Stimulated activated CD4-positive, alpha-beta T cell treated with anti-CD3 and anti-CD28 coated beads, Interleukin-1b, Interleukin-23, amount 100 ng/mL, for 1 hour (primary cell): ENCODE measurements at places on chromosomes 2 and 18.

GRCh38 chr18:79588636-79589481, 90.7 kb upstream of the CTDP1 start:
- DNase-seq, result no peak

GRCh38 chr18:21894619-21895367, 154.2 kb downstream of the MIB1 start:
- no peak for DNase-seq

DNA sequence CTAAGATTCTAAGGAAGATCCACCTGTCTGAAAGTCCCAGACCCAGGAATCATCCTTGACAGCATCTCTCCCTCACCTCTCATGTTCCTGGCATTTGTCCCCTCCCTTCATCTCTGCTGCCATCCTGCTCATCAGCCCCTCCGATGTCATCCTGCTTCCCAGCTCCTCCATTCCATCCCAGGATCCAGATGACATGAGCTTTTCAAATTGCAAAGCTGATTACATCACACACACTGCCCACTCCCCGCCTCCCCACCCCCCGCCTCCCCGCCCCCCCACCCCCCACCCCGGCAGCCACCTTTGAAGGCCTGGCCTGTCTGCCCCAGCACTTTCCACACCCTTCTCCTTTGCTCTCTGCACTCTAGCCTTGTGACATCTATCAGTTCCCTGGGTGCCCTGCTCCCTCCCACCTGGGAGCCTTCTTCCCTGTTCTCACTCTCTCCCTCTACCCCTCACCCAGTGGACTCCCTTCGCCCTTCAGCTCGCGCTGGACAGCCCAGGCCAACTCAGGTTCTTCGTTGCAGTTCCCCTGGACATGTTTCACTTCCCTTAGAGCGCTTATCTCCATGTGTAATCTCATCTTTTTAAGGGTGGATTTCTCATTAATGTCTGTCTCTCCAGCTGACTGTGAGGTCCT, 61.6 kb downstream of the DNMT3A start:
- DNase-seq, result no peak

DNA sequence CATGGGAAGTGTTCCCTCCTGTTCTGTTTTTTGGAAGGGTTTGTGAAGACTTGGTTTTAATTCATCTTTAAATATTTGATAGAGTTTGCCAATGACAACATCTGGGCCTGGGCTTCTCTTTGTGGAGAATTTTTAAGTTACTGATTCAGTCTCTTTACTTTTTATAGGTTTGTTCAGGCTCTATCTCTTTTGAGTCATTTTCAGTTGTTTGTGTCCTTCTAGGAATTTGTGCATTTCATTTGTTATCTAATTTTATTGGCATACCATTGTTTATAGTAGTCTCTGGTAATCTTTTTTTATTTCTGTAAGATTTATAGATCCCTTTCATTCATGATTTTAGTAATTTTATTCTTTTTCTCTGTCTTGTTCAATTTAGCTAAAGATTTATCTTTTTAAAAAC, 14.6 kb downstream of the SCLY start:
- no peak for DNase-seq

DNA sequence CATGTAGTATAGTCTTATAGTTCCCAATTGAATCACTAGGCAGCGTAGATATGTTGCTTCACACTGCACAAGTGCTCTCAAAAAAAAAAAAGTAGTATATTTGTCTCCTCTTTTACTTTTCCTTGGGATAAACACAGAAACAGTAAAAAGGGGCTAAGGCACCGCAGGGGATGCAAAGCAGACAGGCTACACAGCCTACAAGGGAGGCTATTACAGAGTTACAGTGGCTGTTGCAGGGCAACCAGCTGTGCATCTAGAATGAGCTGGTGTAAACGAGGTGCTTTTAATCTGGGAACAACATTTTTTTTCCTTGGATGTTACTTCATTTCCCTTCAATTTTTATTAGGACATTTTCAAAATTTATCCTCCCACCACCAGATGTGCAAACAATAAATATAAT, 1934.7 kb upstream of the CELF4 start:
- no peak for DNase-seq

- DNase-seq, result no peak
Observed at GRCh38 chr2:42752816-42753813, 10.8 kb downstream of the OXER1 start.

DNA sequence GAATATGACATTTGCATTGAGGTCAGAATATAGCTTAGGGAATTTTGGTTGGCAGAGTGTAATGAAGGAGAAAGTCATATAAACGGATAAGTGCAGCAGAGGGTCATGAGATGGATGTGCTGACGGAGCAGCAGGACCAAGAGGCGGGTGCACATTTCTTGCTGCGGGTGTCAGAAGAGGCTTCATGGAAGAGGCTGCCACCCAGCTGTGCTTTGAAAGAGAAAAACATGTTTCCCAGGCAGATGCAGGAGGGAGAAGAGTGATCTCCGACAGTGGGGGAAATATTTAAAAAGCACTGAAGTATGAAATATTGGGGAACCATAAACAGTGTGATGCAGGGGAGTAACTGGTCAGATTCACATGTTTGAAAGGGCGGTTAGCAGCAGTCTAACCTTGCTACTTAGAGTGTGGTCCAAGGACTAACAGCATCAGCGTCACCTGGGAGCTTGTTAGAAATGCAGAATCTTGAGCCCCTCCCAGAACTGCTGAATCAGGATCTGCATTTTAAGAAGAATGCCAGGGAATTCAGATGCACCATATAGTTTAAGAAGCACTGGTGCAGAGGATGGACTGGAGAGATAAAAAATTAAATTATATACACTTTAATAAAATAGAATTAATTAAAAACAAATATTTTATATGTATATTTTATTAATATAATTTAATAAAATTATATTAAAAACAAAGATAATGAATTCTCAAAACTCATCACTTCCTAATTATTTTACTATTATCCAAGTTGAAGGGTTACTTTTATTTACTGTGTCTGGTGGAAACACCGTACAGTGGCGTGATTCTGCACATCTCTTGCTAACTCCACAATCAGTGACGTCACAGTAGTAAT, 36.1 kb upstream of the SCYGR1 start:
- DNase-seq, result no peak

DNA sequence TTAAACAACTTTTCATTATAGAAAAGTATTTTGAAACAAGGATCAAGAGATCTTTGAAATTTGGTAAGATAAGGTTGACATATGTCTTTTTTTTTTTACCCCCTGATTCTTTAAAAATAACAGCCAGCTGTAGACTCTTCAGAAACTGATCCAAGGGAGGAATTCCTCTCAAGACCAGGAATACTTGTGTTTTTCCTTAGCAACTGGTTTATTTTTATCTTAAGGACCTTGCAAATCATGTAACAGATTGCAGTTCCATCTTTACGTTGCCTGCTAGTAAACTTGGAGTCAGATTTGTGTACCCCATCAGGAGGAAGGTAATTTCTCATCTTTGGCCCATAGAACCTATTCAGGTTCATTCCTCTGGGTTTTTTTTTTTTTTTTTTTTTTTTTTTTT, 71.6 kb downstream of the BOLA3 start:
- no peak for DNase-seq

GRCh38 chr2:72788756-72789155, 37.1 kb downstream of the EXOC6B start:
- DNase-seq, result no peak

DNA sequence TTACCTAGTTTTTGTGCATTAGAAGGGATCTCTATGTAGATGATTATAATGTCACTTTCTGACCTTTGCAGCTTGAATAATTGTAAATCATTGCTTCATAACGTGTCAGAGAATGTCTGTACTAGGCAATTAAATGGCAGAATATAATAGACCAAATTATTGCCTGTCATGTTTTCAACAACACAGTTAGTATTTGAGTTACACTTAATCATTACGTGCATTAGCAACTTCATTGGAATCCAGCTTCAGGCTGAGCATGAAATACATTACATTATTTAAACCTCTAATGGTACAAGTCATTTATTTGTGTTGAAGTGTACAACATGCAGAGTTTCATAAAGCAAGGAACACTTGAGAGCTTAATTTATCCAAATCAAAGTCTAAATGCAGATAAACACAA, 48.0 kb downstream of the ZNF407 start:
- no peak for DNase-seq

DNA sequence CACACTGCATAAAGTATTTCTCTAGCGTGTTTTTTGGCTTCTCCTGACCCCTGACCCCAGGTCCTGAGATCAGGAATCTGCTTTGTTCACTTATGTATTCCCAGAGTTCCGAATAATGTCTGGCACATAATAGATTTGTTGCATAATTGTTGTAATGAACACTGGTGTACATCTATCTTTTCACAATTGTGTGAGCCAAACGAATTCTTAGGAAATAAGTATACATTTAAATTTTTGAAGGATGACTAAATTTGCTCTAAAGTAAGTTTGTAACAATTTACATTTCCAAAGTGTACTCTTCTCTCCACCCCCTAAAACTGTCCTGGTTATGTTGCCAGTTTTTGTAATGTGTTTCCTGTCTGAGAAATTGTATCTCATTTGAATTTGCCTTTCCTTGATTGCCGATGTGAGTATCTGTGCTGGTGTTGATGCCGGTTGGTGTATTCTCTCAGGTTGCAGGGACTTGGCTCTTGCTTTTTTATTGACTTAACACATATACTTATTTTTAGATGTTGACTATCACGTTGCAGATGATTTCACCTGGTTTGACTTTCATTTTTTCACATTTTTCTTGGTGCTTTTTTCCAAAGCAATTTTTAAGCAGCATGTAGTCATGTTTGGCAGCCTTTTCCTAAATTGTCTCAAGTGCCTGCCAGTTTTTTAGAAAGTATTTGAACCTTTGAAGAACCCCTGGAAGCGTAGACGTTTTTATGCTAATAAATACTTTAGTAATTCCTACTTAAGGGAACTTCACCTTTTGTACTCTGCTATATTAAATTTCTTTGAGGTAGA, 16.1 kb upstream of the FARP2 start:
- no peak for DNase-seq

- DNase-seq, result no peak
Observed at GRCh38 chr18:32060026-32060425, 31.6 kb upstream of the RNF138 start.

GRCh38 chr2:178225006-178225805, 30.9 kb downstream of the OSBPL6 start:
- no peak for DNase-seq

- DNase-seq, result no peak
Observed at GRCh38 chr18:46601141-46601805, 55.7 kb downstream of the LOXHD1 start.

DNA sequence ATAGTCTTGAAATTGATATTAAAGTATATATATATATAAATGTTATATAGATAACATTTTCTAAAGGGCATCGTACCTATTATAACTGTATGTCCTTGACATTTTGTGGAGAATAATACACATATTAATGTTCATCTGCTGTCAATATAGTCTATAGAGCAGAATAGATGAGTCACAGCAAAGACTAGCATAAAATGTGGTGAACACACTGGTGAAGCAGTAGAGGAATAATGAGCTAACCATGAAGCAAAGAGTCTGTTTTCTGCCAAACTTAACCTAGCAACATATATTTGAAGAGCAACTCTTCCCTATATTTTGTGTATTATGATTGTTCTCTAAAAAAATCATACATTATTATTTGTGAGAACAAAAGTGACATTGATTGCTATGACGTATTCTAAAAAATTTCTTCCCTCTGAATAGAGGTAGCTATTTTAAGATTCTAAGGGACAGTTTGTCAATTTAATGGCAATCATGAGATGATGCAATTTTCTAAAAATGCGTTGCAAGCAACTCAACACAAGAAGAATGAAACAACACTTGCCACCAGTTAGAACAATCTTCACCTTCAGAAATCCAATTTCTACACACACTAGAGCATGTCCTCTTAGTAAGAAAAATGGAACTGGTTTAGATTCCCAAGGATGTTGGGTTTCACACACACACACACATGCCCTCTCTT, 22.0 kb downstream of the DOCK10 start:
- DNase-seq, result no peak

DNA sequence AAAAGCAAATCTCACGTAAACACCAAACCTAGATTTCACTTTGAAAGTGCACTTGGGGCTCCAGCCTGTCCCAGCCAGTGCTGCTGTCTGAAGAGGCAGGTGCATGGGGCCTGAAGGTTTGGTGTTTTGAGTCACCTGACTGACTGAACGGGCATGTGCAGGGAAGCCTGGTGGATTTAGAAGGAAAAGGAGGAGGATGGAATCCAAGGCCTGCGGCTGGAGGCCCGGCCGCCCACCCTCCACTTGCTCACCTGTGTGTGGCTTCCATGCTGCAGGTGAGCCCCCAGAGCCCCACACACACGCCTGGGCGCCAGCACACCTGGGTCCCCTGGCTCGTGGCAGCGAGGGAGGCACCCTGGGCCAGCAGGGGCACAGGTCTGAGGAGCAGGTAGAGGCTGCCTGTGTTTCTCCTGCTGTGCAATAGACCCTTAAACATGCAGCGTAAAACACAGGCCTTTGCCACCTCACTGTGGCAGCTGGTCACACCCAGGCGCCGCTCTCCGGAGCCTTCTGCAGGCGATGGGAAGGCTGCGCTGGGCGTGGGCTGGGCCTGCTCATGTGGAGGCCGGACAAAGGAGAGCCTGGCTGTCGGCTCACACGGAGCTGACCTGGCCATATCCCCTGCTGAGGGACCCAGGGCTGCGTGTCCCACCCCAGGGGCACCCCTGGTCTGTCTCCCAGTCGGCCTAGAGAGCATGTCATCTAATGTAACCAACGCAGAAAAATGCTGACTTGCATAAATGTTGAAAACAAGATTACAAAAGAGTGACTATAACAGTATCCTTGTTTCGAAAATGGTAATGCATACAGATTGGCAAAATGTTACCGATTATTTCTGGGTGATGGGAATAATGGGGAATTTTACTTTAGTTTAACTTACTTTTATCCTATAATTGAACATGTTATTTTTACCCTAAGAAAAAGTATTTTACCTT, 71.3 kb downstream of the TMEM18 start:
- no peak for DNase-seq

DNA sequence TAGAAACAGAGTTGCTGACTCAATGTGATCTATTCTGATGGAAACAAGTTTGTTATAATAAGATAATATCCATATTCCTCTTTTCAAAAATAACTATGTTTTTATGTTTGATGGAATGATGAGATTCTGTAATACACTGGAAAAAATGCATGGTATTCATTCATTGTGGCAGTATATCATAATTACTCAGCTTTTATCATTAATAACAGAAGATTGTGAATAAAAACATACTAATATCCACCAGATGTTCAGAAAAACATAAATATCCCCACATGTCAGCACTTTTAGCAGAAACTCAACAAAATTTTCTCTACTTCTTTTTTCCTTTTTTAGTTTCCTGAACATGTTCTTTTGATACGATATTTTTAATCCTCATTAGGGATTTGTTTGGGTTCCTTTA, 130.9 kb upstream of the CAVIN2 start:
- no peak for DNase-seq

GRCh38 chr2:207815254-207815653, 45.5 kb upstream of the FZD5 start:
- no peak for DNase-seq

- no peak for DNase-seq
Observed at GRCh38 chr2:240932724-240933047, 26.6 kb downstream of the CROCC2 start.

GRCh38 chr2:108942888-108943287, 46.1 kb downstream of the EDAR start:
- DNase-seq, result no peak
